ENCODE measurements at places on chromosomes 1 and 21.
A peak's percentile ranks its signal among the peaks of the same experiment; 100 is the strongest.

DNA sequence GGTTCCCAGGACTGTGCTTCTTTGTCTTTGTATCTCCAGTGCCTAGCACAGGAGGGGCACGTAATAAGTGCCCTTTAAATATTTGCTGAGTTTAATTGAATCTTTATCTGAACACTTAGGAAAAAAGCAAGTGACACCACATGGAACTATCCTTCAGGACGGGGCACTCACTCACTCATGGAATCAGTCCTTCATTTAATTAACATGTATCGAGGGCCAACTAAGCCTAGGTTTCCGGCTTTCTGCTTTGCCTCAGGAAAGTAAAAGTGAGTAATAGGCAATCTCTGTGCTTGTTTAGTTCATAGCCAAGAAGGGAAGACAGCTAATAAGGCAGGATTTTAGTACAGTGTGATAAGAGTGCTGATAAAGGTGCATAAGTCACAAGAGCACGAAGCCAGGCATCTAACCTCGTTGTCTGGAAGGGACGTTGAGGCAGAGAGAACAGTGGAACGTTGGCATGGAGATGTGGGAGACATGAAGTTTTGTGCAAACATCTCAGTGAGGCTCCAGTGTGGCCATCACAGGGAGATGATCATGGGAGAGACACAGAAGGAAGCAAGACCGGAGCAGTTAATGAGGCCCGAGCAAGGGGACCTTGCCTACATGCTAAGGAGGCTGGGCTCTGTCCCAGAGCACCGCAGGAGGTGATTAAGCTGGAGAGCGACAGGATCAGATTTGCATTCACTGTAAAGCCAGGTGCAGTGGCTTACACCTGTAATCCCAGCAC, 54.1 kb upstream of the TRIM67 start:
- no peak for DNase-seq

GRCh38 chr1:221069178-221069903, 190.1 kb downstream of the HLX start:
- peak; percentile 78 for DNase-seq

DNA sequence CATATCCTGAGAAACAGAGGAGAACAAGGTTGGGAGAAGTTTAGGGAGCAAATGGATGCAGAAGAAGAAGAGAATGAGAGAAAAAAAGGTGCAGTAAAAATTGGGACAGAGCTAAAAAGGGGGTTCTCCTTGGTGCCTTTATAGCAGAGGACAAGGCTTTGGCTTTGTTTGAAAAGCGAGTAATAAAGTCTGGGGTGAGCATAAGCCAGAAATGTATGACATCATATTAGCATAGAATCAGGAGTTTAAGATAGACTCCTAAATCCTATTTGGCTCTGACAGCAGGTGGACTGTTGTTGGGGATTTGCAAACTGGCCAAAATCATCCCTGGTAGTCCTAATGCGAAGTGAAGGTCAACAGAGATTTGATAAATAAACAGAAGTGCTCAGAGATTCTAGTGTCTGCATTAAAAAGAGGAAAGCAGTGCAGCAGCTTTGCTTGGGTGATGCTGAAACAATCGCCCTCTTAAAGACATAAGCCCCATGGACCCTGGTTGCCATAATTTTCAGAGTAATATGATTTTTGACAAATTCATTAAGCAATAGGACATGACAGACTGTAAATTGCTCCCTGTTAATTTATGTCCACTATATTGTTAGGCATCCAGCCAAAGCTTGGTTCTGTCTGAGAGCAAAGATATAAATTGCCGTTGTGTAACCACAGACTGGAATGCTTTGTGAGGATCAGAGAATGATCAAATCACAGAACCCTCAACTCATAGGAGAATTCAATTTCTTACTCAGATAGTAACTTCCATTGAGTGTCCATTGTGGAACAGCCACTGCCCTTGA, 385.0 kb upstream of the NFIA start:
- DNase-seq, result no peak

DNA sequence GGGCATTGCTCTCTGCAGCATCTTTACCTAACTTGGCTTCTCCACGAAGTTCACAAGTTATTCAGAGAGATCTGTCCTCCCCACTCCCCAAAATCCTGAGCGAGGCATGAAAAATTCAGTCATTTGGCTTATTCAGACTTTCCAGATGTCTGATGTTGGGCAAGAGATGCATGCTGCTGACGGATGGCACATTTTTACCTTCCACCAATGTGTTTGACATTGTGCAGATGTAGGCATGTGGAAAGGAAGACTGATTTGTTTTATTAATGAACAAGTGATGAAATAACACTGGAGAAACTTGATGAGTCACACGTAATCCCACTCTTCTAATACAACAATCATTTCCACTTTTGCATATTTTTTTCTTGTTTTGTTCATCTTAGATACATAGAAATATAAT, 86.7 kb downstream of the C1orf94 start:
- DNase-seq, result no peak

GRCh38 chr21:44702973-44703730, 6.2 kb downstream of the KRTAP10-12 start:
- DNase-seq, result no peak

- DNase-seq, result no peak
Measured at GRCh38 chr1:182917378-182917777, 35.6 kb downstream of the SHCBP1L start.

GRCh38 chr1:209132736-209133467, 450.6 kb upstream of the CAMK1G start:
- DNase-seq, result no peak

GRCh38 chr1:56798053-56798471, 21.1 kb downstream of the FYB2 start:
- no peak for DNase-seq

DNA sequence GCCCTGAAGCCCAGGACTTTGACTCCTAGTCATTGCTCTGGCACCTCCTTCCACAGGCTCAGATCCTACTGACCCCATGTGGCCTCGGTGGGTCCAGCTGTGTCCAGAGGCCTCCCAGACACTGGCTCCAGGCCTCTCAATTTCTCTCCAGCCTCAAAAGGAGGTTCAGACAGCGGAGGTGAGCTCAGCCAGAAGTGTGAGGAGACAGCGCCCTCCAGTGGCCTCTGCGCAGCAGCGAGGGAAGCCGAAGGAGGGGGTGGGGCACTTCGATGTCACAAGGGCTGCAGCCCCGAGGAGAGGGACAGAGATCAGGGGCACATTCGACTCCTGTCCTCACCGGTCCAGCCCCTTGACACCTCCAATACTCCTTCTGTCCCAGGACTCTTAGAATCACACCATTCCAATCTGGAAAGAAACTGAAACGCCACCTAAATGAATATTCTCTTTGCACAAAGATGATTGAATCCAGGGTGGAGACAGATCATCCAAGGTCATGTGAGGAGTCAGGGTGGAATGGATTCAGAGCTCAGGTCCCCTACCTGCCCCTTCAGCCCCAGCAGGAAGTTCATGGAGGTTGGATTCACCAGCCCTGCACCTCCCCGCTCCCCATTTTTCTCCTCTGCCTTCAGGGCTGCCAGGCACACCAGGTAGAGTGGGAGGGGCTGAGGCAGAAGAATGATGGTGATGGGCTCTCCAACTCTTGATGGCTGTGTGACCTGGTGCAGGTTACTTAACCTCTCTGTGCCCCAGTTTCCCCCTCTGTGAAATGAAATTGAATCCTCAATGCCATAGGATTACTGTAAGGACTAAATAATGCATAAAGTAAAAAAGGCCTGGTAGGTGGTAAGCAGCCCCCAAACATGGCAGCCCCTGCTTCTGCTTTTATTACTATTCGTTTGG, 34.8 kb upstream of the ZBTB40 start:
- DNase-seq, result peak; percentile 16

DNA sequence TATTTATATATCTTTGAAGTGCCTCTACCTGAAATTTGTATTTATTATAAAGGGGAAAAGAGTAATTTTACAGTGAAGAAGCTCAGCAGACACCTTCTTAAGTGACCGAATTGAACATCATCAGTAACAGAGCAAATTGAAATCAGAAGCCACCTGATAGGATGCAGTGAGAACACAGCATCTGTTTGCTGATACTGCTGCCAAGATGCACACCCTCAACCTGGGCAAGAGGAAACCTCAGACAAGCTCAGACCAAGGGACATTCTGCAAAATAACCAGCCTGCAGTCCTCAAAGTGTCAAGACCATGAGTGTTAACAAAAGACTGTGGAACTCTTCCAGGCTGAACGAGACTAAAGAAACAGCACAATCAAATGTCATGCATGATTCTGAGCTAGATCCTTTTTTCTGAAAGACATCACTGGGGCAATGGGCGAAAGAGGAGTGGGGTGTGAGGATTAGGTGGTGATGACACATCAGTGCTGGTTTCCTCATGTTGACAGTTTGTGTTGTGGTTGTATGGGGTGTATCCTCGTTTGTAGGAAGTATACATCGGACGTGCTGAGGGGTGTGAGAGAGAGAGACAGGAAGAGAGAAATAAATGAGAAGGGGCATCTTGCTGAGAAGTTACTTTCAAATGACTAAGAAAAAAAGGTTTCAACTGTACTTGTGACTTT, 103.7 kb downstream of the ABCA4 start:
- peak; percentile 43 for DNase-seq

- no peak for DNase-seq
Measured at GRCh38 chr1:241688940-241689368, 36.9 kb downstream of the WDR64 start.

DNA sequence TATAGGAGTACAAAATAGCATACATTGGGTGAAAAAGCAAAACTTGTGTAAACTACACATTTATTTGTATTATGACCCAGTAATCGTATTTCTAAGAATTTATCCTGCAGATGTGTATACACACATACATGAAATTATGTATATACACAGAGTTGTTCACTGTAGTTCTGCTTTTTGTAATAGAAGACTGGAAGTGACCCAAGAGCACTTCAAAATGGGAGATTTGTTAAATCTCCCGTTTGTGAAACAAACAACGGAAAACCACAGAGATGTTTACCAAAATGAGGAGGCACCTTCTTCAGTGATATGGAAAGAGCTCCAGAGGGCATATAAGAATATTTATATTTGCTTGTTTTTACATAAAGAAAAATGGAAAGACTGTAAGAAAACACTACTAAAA, 18.0 kb upstream of the MNDA start:
- DNase-seq, result no peak

DNA sequence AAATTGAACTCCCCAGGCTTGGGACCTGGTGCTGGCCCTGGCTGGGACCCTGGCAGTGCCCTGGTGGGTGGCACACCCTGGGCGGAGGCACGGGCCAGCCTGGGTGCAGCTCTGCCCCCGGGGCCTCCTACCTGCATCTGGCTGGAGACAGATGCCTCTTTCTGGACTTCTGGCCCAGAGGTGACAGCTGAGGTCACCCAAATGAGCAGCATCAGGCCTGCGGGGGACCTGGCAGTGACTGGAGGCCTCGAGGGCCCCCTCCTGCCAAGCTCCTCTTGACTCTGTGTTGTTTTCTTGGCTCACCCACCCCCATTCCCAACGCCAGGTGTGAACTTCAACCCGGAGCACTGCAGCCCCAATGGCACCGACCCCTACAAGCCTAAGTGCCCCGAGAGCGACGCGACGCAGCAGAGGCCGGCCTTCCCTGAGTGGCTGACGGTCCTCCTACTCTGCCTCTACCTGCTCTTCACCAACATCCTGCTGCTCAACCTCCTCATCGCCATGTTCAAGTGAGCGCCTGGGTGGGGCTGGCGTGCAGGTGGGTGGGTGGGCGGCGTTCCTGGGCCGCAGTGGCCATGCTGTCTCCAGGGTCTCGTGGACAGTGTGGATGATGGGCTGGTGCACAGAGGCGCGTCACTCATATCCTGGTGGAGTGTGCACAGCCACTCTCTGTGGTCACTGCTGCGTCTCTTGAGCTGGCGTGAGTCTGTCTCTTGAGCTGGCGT, 41.6 kb upstream of the LRRC3 start:
- DNase-seq, result no peak

DNA sequence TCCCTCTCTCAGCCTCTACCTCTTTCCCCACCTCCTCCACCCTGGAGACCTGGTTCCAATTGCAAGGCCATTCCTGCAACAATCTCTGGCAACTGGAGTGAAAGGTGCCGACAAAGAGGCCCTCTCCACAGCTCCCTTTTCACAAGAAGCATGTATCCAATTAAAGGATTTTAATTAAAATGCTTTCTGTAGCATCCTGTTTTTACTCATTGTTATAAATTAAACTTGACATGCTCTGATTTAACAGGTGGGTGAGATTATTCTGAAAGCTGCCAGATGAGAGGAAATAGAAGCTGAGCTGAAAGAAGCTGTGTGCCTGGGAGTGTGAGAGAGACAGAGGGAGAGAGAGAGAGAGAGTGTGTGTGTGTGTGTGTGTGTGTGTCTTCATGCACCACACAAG, 160.5 kb downstream of the TBX15 start:
- no peak for DNase-seq

GRCh38 chr1:31703431-31704270, at the start of gene COL16A1:
Gene COL16A1, minus strand, starts transcription at chr1:31704017. Its CDS starts 1,824 bp downstream, at chr1:31702193.
- DNase-seq, result no peak

DNA sequence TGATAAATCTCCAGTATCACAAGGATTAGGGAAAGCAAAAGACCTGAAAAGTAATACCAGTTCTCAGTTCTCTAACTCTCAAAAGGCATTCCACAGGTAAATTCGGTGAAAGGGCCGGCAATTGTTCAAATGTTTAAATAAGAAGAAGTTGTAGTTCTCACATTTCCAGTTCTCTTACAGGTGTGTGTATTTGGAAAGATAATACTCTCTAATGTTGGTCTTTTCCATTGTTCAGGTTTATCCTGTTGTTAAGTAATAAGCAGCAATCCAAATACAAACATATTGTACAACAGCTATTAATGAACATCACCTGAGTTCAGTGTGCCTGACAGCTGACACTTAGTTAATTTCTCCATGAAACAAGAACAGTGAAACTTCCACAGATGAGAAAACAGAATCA, 13.2 kb upstream of the PRKAB2 start:
- DNase-seq, result no peak

GRCh38 chr1:241610056-241610815, 29.9 kb downstream of the CHML start:
- no peak for DNase-seq

- DNase-seq, result no peak
Measured at GRCh38 chr1:234281826-234282489, 91.3 kb upstream of the COA6 start.

- DNase-seq, result no peak
Measured at GRCh38 chr1:183070923-183071618, 47.9 kb downstream of the LAMC1 start.

DNA sequence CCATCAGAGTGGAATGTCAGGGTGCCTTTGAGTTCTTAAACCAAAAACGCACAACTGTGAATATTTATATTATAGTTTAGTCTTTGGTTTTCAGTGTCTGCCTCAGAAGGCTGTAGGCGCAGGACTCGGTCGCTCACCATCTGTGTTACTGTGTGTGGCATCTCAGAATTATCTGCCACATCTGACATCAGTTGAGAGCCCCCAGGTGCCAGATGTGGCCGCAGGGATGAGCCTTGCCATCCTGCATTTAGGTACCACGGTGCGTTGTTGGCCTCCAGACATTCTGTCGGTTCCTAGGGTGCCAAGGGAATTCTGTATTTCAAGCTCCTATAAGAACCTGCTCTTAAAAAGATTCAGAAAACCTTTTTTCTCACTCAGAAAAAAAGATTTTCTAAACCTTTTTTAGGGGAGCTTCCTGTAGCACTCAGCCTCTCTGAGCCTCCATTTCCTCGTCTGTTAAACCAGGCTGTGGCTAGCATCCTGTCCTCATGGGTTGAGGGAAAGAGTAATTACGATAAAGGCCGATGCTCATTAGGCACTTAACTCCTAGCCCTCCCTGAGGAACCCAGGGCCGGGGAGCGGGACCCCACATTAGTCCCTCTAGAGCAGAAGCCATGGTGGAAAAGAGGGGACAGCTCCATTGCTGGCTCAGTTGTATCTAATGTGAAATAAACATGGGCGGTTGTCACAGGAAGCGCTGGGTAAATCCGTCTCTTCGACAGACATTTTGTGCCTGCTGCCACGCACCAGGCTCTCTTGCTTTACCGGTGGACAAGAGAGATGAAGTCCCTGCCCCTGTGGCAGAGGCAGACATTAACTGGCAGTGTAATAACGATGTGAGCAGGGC, 70.2 kb upstream of the MORC3 start:
- DNase-seq, result no peak

- DNase-seq, result no peak
Measured at GRCh38 chr1:218249338-218250140, 35.6 kb upstream of the RRP15 start.

Data from T-helper 2 cell (primary cell).